ENCODE measurements at places on chromosomes 6 and 20.

GRCh38 chr20:63354636-63355350, 6.4 kb downstream of the CHRNA4 start:
- DNase-seq, result no peak

GRCh38 chr6:68182386-68182785, 452.7 kb upstream of the ADGRB3 start:
- DNase-seq, result no peak

GRCh38 chr6:142276256-142276655, 25.6 kb upstream of the ADGRG6 start:
- DNase-seq, result no peak

- DNase-seq, result no peak
Observed at GRCh38 chr20:45752746-45753145, 30.6 kb downstream of the SPINT4 start.

- no peak for DNase-seq
Observed at GRCh38 chr6:139485742-139486475, 111.5 kb upstream of the CITED2 start.

GRCh38 chr6:152343735-152344360, 293.3 kb downstream of the SYNE1 start:
- no peak for DNase-seq

GRCh38 chr20:31587545-31588389, 17.3 kb upstream of the ID1 start:
- no peak for DNase-seq

GRCh38 chr6:76861403-76861802, 601.9 kb downstream of the HTR1B start:
- DNase-seq, result no peak

- DNase-seq, result peak; percentile 33
Observed at GRCh38 chr20:44153636-44154043, 33.3 kb downstream of the JPH2 start.

- DNase-seq, result no peak
Observed at GRCh38 chr6:24513602-24514001, 18.8 kb downstream of the ALDH5A1 start.

DNA sequence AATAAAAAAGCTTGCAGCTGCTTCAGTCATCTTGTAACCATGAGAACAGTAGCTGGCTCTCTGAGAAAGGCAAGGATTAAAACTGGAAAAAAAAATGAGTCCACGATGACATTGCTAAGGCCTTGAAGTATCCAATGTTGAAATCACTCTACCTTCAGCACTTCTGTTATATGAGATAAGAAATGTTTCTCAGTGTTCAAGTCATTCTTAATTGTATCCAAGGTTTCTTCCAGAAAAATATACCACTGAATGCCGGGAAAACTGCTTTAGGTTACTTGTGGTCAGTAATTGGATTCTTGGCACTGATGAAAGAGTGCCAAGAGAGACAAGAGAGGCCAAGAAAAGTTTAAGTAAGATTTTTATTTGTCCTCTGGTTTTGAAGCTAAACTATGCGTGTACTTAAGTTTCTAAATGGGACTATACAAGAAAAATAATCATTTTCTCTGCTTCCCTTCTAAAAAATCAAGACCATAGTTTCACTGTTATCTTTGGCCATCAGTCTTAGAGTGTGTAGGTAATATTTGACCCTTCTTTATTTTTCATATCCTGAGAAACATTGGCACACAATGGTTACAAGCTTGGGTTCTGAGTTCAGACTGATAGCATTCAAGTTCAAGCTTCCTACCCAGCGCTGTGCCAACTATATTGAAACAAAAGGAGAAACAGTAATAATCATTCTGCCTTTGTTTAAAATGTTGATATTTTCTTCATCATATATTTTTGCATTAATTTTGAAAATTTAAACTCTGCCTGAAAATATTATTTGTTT, 84.6 kb downstream of the TRDN start:
- DNase-seq, result no peak

DNA sequence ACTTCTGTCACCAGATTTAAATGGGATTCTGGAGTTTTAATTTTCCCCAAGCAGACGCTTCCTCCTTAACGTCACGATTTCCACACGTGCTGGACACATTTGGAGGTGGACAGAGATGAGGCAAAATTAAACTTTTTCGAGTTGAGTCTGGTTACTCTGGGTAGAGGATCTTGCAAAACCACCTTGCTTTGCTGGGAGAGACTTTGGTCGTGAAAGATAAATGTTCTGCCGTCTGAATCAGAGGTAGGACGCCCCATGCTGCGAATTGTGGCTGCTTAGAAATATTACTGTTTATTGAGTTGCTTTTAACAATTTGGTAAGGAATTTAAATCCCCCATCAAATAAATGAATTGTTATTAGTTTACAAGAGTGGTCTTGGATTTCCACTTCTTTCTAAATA, 46.8 kb downstream of the CTCFL start:
- DNase-seq, result no peak

DNA sequence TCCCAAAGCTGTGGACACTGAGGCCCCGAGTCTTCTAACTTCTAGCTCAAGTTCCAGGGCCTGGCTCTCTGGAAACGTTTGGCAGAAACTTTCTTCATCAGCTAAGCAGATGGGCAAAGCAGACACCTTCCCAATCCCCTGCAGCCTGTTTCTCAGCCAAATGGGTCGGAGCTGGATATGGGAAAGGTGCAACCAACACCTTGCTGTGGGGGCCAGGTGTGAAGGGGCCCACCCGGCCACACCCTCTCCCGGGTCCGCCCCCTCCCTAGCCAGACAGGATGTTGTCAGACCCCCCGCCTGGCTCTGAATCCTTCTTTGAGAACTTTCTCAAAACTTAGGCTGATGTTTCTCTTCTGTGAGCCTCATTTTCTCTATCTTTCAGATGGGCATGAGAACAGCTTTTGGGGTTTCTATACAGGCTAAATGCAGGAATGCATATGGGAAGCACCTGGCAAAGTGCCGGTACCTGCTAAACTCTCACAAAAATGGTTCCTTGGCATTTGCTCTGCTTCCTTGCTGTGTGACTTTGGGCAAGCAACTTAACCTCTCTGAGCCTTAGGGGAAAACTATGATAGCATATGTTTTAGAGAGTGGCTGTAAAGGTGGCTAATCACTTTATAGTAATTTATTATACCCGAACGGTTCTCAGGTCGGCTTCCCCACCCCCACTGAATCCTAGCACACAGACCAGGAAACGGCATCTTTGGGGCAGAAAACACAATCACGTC, 1.8 kb downstream of the SNAI1 start:
- no peak for DNase-seq

DNA sequence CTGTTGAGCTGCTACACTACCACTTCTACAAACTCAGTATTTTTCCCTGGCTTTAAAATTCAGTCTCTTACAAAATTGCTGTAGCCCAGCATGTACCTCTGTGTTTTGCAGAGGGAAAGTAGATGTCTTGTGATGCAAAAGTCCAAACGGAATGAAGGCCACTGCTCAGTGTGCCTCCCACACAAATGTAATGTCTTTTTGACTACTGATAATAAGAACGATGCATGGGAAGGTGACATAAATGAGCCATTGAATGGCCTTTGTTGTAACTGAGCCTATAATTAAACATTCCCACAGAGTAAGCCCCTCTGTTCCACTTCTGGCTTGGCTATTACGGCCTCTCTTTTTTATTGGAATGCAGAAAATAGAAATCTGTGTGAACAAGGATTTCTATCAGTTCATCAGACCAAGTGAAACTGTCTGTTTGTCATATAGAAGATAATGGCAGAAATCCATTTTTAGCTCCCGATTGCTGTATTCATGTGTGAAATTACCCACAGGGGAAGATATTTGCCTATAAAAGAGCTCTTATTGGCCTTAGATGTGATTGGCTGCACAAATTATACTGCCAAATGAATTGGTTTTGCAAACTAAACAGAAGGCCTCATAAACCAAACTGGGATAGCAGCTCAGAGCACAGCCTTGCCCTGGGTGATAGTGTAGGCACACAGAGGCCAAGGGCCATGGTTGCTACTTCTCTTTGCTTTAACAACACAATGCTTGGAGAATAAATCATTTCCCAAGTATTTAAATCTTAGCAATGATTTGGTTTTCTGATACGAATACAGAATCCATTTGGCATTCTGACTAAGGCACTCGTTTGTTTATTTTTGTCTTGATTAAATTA, 241.5 kb upstream of the PLN start:
- DNase-seq, result no peak

DNA sequence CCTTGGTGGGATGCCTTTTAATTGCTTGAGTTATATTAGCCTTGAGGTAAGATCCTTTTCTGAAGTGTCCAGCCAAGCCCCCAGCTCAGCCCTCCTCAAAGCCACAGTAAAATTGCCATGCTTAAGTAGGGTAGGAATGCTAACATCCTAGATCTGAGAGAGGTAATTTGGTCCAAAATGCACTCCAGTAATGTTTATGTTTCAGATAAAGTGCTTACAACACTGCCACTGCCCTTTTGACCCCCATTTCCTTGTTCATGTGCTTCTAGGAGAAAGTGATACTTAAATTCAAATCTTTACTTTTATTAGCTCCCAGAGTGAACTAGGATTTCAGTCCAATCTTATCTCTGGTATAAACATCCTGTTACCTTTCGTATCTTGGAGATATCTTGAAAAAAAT, 318.0 kb downstream of the BMP2 start:
- DNase-seq, result no peak

- no peak for DNase-seq
Observed at GRCh38 chr6:130557481-130558112, 191.8 kb downstream of the TMEM200A start.

- DNase-seq, result no peak
Observed at GRCh38 chr6:170209354-170210025, 81.4 kb downstream of the DLL1 start.

DNA sequence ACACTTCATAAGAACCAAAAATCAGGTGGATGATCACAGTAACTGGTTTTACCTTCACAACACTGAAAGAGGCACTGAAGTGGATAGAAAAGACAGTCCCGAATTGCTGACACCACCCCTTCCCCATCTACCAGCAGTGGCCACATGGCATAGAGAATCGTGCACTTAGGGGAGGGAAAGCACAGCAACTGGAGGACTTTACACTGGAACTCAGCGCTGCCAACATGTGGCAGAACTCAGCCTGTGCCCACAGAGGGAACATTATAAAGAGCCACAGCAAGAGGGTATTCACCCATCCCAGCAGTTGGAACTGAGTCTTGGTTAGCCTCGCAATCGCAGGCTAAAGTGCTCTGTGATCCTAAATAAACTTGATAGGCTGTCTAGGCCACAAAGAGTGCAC, 6.5 kb upstream of the KIAA1586 start:
- DNase-seq, result no peak

DNA sequence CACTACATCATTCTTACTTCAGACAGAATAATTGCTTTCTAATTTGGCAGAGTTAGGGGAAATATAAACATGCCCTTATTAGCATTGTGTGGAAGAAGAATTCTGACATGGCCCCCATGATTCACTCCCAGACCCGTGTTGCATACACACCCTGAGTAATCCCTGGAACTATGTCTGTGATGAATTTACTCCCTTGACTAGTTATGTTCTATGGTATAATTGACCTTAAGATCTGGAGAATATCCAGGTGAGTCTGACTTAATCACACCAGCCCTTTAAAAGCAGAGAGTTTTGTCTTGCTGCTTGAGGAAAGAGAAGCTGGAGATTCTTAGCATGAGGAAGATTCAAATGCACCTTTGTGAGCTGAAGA, 262.9 kb downstream of the SOX4 start:
- DNase-seq, result no peak

- DNase-seq, result peak; percentile 33
Observed at GRCh38 chr6:160462551-160463109, 114.5 kb downstream of the SLC22A3 start.

DNA sequence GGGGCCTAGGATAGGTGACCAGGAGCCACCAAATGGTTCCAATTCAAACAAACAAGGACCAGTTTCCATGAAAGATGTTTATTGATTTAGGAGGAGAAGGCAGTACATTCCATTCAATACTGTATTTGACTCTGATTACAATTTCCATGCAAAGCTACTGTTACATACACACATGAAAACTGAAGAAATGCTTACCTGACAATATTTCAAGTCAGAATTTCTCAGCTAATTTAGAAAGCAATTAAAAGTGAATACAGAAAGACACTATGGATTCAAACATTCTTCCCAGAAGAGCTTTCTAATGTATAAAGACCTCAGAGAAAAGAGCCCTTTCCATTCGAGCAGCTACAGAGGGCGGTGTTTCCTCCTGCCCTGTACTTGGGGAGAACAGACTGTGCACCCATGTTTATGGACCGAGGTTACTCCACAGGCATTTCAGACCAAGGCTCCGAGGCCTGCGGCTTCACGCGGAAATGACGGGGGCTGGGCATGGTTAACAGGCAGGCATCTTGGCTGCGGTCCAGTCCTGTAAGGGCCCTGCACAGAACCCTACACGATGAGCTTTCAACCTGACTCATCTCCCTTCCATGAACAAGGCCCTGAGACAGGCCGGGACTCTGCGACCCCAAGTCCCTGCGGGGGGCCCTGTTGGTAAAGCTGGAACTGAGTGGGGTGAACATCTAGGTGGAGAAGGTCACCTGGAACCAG, 25.7 kb upstream of the TCFL5 start:
- DNase-seq, result no peak

GRCh38 chr20:61631751-61632150, 379.7 kb downstream of the CDH4 start:
- no peak for DNase-seq

DNA sequence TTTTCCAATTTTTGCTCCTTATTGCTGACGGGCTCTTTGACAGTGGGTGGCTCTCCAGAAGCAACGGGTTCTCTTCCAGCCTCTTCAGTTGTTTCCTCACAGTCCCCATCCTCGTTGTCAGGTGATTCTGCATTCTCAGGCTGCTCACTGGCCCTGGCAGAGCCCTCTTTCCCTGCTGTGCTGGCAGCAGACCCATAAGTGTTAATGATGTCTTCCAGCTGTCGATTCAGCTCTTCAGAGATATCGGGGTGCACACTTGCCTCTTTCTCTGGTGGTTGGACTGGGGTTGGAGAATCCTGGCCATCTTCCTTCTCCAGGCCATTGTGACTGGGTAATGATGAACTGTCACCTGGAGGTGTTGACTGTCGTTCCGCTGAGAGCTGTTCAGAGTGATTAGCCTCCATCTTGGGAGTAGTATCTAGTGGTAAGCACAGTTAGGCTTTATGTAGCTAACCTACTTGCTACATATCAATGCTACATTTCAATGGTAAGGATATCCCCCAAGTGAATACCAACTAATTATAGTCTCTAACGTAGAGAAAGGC, 3.2 kb downstream of the TXLNB start:
- no peak for DNase-seq

GRCh38 chr6:87907521-87907920, 140.1 kb upstream of the SPACA1 start:
- peak; percentile 4 for DNase-seq

DNA sequence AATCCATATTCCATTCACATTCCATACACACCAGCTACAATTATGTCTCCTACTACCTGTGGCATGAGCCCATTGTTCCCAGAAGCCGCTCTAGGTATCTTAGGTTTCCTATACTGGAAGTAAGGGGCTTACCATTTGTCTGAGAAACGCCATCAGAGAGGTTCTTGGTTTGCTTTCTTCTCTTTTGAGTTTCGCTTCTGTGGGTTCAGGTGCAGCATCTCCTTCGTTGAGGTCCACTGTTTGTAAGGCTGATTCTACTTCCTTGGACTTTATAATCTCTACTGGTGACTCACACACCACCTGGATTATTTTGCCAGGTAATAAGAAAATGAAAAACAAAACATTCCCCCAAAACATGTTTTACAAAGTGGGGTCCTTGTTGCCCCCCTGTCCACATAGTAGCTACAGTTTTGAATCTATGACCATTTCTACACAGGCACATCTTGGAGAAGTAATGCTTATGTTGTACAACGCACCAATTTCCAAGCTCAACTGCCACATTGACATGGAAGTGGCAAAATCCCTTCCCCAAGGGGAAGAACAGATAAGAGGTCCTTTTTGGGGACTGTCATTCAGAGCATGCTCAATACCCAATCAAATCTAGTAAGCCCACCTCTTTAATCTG, 103.5 kb downstream of the BCAS1 start:
- no peak for DNase-seq

Data from stimulated activated naive CD4-positive, alpha-beta T cell (primary cell).